A549 treated with AZD2906 at 1 μM for 4 hours (cell line): ENCODE measurements at places on chromosomes 5 and 9. TPM values are rescaled to one million over a fixed set of nuclear protein-coding genes. Genes with fewer than 3 reads are reported as not detected.

CMYA5 gene
- total RNA-seq, result 0.06 to 0.13 TPM (median 0.09 TPM) in 5 replicates

HSD17B3 gene
- total RNA-seq, result 0.09 to 0.22 TPM (median 0.18 TPM) in 3 of 5 replicates, not detected in the others

IL3 gene
- not detected in 5 replicates for total RNA-seq

ARRDC3 gene
- total RNA-seq, result 2.7 to 7.0 TPM (median 4.2 TPM) in 5 replicates
